CD4-positive, alpha-beta T cell treated with Interleukin-17A for 4 hours (primary cell): ENCODE measurements at places on chromosomes 12 and 14.

DNA sequence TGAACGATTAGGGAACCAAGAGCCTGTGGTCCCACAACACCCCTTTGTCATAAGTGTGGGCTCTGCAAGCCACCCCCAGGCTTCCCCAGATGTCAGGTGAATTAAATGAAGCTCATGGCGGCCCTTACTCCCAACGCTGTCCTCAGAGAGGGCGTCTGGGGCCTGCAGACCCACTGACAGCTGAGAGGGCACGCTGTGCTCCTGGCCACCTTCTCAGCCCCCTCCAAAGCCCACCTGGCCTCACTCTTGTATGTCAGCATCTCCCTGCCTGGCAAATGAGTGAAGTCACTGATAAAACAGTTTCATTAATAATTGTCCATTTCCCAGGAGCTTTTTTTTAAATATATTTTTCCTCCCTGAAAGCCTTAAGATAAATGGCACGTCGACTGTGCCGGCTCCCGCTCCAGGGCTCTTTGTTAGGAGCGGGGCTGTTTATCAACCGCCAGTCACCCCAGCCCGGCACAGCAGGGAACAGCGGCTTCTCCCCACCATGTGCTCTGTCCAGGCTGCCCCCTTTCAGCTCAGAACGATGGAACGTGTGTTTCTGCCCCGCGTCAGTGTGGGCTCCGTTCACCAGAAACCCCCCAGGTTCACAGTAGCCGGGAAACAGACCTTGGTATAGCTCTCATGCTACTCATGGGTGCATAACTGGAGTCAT lies 94.7 kb upstream of the SFSWAP start:
- no peak for DNase-seq

DNA sequence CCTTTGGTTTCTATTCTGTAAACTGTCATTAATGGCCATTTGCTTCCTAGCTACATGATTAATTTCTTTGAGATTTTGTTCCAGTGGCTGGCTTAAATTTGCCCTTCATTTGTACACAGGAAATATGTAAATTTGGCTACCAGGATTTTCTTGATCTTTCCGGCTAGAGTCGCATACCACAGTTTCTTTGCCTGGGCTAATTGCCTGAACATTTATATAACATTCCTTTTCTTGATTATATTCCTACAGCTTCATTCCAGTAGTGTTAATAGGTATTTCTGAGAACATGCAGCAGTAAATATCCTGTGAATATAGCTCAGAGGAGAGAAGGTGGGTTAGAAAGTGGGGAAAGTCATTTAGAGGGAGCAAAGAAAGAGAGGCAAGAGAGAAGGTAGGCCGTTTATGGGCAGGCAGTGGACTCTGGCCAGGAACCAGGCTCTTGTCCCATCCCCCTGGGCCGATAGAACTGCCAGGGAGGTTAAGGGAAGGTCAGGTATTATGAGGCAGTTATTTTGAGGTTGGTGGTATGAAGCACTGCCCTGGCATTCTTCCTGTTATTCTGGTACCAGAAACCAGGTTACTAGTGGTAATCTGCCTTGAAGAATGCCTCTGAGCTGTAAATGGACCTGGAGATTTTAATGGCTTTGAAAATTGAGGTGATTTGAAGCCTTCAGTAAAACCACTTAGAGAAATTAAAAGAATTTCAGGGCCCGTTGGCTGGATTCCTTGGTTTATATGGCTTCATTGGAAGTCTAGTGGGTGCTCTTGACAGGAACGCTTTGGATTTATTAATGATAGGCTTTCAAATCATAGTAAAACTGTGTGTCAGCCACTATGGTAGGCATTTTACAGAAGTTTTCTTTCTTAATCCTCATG lies 4.4 kb downstream of the RNF10 start:
- DNase-seq, result no peak

GRCh38 chr14:92240658-92241057 lies 82.3 kb upstream of the SLC24A4 start:
- DNase-seq, result no peak

- DNase-seq, result no peak
Measured at GRCh38 chr12:122063694-122064024, 14.9 kb upstream of the MLXIP start.

DNA sequence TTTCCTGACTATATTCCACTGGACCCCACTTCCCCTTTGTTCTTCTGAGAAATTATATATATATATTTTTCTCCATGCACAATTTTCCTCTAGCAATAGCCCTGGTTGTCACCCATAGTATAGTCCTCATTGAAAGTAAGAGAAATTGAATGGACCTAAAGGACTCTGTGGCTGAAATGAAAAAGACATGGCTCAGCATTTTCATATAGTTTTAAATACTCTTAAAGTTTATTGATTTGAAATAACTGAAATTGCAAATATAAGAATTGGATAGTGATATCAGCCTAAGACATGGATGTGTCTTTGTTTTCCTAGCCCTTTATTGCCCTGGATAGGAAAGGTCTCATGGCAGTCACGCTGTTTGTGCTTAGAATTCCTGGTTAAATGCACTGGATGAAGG lies 113.8 kb downstream of the ANO6 start:
- DNase-seq, result no peak

DNA sequence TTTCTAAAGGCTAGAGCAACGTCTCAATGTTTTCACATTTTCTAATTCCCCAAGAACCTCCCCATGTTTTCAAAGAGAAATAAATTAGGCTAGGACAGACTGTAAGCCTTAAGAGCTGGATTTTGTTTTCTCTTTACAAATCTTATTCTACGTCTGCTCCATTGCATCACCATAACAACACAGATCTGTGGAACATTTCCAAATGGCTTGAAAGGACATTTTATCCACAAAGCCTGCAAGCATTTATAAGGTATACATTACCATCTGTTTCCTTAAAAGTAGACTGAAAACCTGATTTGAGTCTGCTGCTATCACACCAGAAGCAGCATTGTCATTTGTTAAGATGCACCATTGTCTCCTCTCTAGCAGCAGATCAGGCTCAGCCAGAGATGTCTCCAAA lies 115.3 kb upstream of the PLEKHA5 start:
- DNase-seq, result no peak

- DNase-seq, result no peak
Measured at GRCh38 chr12:12546314-12546772, 16.3 kb downstream of the DUSP16 start.

GRCh38 chr14:78638926-78639325 lies 468.8 kb downstream of the NRXN3 start:
- no peak for DNase-seq

DNA sequence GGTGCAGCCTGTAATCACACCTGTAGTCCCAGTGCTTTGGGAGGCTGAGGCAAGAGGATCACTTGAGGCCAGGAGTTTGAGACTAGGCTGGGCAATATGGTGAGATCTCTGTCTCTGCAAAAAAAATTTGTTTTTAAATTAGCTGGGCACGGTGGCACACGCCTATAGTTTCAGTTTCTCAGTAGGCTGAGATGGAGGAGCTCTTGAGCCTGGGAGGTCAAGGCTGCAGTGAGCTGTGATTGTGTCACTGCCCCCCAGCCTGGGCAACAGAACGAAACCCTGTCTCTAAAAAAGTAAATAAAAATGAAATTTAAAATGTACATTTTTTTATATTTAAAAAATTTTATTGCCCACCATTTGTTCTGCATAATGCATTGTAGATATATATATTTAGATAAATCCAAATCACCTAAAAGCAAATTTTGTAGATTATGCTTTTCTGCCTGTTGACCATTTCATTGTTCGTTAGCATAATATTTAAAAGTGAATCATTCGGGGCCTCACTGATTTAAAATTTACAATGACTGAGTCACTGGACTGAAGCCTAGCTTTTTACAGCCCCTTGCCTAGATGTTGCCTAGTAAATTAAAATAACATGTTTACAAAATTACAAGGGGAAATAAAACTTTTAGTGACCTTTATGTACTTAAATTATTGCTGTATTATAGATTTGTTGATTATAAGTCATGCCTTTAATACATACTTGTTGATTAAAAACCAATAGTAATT lies 87.9 kb downstream of the USP15 start:
- DNase-seq, result no peak

DNA sequence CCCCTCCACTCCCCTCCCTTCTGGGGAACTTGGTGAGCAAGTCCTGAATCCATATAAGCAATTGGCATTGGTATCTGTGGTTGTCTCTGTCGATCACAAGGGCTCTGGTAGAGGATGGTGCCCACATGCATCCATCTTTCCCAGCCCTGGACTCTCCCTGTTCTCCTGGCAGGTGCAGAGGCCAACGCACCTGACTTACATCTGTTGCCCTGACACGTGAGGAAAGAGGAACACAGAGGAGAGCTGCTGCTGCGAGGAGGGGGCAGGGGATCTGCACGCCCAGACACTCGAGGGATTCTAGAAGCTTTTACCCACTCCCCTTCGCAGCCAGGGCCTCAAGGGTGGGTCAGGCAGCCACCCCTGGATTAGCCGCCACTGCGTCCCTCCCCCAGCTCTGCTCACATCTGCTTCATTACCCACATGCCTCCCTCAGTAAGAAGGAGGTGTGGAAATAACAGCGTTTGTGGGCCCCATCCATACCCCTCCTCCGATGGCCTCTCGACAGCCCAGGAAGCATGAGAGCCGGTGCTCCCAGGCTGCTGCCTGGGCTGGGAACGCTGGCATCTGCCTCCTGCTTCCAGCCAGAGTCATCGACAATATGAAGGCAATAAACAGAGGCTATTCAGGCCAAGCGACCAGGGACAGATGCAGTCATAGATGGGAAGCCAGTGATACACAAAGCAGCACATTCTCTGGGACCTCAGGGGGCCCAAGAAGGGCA lies 56.5 kb downstream of the KDM2B start:
- no peak for DNase-seq

DNA sequence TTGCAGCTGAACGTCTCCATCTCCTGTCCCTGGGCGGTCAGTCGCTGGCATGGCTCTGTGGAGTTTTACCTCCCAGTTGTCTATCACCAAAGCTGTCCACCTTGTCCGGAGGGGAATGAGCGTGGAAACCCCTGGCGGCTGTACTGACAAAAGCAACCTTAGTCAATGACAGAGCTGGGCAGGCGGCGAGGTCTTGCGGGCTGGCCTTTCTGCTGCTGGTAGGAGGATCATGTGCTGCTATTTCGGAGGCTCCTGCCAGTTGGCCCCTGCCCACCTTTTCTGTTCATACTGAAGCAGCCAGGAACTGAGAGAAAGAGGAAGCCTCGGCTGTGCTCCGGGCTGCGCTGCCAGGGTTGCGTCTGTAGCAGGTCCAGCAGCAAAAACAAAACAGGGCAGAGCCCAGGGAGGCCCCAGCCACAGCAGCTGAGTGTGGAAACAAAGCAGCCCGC lies 57.7 kb downstream of the HMGA2 start:
- peak; percentile 2 for DNase-seq

DNA sequence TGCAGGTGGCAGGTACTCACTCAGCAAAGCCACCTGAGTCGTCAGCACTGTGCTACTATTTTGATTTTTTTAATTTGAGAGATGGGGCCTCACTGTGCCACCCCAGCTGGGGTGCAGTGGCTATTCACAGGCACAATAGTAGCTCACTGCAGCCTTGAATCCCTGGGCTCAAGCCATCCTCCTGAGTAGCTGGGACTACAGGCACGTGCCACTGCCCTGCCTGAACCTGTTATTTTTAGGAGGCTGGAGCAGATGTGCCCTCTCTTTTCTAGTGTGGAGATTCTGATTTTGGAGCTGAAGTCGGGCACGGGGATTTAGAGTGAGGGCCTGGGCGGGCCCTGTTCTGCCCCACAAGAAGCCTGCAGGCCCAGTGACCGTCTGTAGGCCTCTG lies 17.3 kb downstream of the SLC25A47 start:
- no peak for DNase-seq

GRCh38 chr14:34055157-34055950 lies 104.5 kb upstream of the EGLN3 start:
- DNase-seq, result no peak

DNA sequence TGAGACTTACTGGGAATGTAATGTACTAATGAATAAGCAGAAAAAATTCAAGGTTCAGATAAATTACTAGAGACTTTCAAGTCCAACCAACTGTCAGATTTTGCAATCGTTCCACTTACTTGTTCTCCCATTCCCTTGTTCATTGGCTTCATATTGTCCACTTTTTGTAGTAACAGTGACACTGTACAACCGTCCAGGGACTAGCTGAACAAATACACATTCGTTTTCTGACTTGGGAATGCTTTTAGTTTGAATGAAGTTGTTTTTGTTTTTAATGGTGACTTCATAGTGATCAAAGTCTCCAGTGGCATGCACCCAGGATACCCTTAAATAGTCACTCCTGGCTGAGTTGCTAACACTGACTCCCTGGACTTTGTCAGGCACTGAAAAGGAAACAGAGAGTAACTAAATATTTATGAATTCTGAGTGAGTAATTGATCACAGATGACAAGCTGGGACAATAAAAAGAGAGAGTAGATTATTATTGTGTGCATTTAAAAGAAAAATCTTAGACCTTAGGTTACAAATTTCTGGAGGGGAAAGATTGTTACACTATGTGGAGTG lies 65.4 kb downstream of the PTPRB start:
- DNase-seq, result no peak

DNA sequence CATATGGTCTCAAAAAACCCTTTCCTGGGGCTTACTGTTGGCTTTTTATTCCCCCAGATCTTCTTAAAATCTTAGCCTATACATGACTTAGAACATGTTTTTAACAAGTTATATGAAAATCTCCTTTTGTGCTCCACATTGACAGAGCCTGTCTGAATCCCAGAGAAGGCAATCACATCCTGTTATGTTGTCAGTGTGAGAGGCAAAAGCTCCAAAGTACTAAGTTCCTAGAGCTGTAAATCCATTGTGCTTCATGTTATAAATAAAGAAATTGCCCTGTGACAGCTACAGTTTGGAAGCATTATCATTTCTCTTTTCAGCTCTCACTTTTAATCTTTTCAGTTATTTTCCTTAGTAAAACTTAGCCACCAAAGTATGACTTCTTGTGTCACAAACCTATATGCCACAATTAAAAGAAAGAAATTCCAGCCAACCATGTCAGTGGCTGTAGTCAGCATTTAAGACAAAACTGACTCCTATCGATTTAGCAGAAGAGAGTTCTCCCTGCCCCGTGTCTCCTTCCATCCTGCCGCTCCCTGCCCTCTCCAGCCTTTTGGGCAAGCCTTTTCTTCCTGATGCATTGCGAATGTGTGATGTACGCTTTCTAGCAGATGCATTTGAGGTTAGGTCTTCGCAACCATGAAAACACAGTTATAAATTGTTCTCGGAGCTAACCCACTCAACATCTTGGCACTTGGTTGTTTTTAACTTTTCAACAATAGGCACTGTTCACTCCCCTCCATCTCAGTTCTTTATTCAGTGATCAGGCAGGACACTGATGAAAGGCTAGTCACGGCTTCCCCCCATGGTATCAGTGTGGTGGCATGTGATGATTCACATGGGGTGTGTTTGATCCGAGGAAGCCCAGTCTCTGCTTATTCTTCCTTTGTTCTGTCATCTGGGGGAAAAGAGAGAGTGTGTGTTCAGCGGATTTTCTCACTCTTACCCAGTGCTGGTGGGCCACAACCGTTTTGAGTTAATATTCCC lies 143.5 kb downstream of the SSPN start:
- DNase-seq, result no peak
